ENCODE measurements at places on chromosomes 12 and 14. TPM values are rescaled to one million over a fixed set of nuclear protein-coding genes. Genes with fewer than 3 reads are reported as not detected.

The MYH6 gene
- not detected for total RNA-seq

DNA sequence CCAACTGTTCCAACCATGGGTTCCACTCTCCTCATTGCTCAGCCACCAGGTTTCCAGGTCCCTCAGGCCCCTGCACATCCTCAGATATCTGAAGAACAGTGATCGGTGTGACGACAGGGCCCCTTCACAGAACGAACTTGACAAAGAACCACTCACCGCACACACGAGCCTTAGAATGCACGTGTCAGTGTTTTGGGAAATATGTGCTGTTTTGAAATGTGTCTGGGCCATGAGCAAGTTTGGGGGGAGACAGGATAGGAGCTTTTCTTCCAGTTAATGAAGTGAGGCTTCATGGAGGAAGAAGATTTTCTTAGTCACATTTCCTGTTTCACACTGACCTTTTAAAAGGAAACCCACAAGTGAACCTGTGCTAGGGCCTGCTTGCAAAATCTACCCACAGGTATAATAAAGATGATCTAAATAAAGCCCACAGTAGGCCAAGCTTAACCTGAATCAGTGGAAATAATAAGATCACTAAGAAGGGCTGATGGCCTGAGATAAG, 58.6 kb downstream of the ZFP36L1 start:
- H3K4me3 ChIP-seq: no peak overlapping the region
- peak; percentile 21 for DNase-seq
- no peaks in the 10 kb centered on the region for H3K27me3 ChIP-seq

DNA sequence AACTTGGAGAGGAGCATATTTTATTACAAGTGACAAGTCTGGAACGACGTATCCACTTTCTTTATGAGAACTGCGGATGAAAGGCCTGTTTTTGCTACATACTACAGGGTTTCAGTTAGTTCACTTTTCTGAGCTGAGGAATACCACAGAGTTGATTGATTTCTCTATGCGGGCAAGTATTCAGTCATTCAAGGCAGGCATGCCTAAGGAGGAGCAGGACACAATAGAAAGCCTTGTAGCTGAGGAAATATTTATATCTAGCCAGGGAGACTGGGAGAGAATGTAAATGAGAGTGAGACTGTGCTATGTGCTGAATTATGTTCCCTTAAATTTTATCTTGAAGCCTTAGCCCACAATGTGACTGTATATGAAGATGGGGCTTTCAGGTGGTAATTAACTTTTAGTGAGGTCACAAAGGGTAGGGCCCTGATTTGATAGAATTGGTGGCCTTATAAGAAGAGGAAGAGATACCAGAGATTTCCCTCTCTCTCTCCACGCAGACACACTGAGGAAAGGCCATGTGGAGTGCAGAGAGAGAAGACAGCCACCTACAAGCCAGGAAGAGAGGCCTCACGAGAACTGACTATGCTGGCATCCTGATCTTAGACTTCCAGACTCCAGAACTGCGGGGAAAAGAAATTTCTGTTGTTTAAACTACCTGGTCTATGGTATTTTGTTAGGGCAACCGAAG, 459.0 kb upstream of the ATP2B1 start:
- no peak overlapping the region for H3K4me3 ChIP-seq
- no peak overlapping the region for H3K27ac ChIP-seq
- H3K4me1 ChIP-seq: no peaks in the 10 kb centered on the region
- no peaks in the 10 kb centered on the region for H3K27me3 ChIP-seq
- no peak for DNase-seq
- no peaks in the 10 kb centered on the region for H3K36me3 ChIP-seq

DNA sequence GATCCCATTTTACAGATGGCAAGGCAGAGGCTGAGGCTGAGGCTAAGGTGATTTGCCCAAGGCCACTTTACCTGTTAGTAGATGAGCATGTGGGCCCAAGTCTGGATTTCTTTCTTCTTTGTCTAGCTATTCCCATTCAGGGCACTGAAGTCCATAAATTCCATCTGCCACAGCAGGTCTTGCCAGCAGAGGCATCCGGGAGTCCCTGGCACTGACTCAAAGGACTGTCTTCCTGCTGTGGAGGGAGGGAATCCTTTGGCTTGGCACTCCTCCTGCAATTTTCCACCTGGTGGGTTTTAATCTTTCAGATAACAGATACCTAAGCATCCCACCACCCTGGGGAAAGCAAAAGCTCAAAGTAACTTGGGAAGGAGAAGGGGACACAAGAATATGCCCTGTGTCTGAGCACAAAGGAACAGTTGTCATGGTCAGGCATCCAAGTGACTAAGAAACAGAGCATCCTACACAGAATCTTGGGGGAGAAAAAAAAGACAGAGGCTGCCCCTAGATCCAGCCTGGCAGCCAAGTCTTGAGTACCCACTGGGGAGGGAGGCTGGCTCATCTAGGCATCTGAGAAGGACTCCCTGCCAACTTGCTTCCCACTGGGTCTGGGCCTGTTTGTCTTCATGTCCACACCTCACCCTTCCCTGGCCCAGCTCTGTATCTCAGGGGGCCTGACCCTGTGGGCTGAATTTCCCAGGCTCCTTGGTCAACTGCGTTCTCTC, 35.6 kb upstream of the CMKLR1 start:
- H3K27ac ChIP-seq: no peak overlapping the region
- no peak overlapping the region for H3K4me3 ChIP-seq
- no peak for DNase-seq
- no peaks in the 10 kb centered on the region for H3K36me3 ChIP-seq

DNA sequence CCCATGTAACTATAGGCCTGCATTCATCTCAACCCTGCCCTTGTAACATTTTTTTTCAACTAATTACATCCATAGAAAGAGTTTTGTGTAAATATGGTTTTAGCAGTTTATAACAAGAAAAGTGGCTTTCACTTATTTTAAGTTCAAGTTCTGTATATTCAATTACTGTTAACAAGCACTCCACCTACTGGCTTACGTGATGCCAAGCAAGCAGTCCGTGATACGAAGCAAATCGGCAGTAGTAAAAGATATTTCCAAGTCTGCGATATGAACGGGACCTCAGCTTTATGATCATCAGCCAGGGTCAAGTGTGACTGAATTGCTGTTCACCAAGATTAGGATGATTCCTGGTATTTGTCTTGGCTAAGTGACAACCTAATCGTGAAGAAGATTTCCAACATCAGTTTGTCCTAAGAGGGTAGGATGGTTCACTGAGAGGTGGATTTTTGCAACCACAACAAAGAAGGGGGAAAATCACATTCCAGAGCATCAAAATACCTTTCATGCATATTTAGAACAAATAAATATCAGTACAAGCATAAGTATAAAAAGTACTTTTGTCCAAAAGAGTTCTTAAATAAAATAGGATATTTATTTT, 456.2 kb downstream of the FOXG1 start:
- no peak overlapping the region for H3K4me3 ChIP-seq
- no peak overlapping the region for H3K27ac ChIP-seq
- H3K27me3 ChIP-seq: no peaks in the 10 kb centered on the region
